Neural cell (in vitro differentiated cells): ENCODE measurements at places on chromosomes 4 and X. TPM values are rescaled to one million over a fixed set of nuclear protein-coding genes. Genes with fewer than 3 reads are reported as not detected.

PRRG1 gene
- 7.4 and 9.1 TPM in 2 replicates for polyA plus RNA-seq

UPF3B gene
- polyA plus RNA-seq: 20.2 and 24.8 TPM in 2 replicates

PTPN13 gene
- polyA plus RNA-seq: 4.7 and 6.7 TPM in 2 replicates

TMEM255A gene
- 7.5 and 7.6 TPM in 2 replicates for polyA plus RNA-seq

GABRQ gene
- 1.0 and 1.2 TPM in 2 replicates for polyA plus RNA-seq

TMPRSS11B gene
- polyA plus RNA-seq: not detected in 2 replicates

KLB gene
- not detected in 2 replicates for polyA plus RNA-seq

SLC35A2 gene
- 20.7 and 25.3 TPM in 2 replicates for polyA plus RNA-seq

USP53 gene
- polyA plus RNA-seq: 3.4 and 5.0 TPM in 2 replicates

GPR143 gene
- 5.5 and 7.1 TPM in 2 replicates for polyA plus RNA-seq

SSX4 gene
- polyA plus RNA-seq: not detected in 2 replicates

GYPE gene
- not detected in 2 replicates for polyA plus RNA-seq

LEF1 gene
- 0.60 and 0.78 TPM in 2 replicates for polyA plus RNA-seq
